ENCODE measurements at places on chromosomes 4 and X.

GRCh38 chr4:111943796-111944203 lies 201.5 kb upstream of the FAM241A start:
- DNase-seq = no peak

- no peak for DNase-seq
Observed at GRCh38 chrX:119757646-119757978, 776 bp upstream of the SOWAHD start.

DNA sequence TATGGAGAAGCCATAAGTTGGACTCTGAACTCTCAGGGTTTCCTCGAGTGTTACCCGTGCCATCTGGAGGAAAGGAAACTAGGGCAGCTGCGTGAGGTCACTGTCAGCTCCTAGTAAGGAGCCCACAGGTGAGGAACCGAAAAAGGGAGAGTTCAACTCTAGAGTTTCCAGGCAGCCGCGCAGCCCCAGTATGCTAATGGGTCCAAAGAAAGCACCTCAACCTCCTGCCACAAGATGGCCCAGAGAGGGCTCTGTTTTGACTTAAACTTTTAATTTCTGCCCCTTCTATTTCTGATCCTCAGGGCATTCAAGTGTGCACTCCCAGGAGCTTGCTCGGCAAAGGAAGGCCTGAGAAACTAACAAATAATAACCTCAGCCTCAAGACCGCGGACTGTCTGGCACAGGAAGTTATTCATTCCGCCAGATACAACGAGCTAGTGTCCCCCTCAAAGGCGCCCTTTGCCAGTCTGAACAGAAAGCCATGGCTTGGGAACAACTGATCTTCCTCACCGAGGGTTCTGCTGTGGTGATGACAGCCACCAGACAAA lies 13.9 kb downstream of the SCARB2 start:
- DNase-seq = peak; percentile 85

- no peak for DNase-seq
Observed at GRCh38 chr4:30802622-30803323, 82.6 kb downstream of the PCDH7 start.

DNA sequence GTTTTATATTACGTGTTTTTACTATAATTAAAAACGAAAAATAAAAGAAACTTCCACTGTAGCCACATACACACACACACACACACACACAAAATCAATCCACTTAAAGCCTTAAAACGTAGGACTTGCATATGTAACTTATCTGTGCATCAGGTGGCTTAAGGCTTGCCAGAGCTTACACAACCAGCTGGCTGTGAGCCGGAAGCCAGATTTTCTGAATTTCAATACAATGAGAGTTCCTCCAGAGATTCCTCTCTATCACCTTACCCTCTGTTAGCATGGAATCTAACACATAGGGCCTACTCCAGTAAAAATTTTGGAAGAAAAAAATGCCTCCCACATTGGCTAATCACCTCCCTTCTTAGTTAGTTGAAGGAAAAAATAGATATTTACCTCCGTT lies 27.9 kb upstream of the SLITRK4 start:
- DNase-seq = no peak

DNA sequence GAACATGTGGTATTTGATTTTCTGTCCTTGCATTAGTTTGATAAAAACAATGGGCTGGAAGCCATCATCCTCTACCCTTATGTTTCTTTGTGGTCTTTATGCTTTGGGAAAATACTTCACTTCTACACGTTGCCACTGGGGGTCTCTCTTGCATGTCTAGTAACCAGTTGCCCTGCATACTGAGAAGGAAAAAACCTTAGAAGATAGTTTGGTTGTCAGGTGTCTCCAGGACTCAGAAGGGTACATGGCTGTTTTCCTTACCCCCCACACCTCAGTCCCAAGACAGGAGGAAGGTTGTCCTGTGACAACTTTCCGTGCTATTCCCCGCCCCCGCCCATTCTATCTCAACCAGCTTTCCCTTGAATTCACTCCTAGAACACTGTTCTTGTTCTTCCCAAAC lies 62.1 kb upstream of the LANCL3 start:
- DNase-seq = no peak

DNA sequence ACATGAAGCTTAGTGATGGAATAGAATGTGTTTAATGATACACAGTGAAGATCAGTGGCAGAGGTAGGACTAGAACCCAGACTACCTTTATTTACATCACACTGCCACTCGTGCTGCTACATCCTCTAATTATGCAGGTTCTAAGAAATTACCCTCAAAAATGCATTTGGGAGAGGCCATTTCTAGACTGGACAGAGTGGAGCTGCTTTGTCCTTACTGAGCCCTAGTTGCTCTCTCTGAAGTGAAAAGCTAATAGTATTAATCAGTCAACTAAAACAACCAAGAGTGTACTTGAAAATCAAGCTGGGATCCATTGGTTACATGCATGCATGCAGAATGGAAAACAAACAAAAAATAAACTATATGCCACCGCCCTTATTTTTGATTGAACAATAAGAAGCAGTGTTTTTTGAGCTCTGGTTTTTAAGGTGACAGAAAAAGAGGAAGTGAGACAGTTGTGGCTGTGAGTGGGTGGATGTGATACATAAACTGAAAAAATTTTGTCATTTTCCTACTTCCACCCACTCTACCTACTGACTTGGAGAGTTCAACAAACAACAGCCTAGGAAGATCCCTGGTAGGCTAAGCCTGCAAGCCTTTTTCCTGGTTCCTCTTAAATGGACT lies 6.8 kb upstream of the VSIG4 start:
- DNase-seq = no peak
